EL (cell line): ENCODE measurements at places on chromosomes 12 and 14.

GRCh38 chr12:100279607-100280244 lies 12.7 kb downstream of the SCYL2 start:
- DNase-seq = peak; percentile 23

DNA sequence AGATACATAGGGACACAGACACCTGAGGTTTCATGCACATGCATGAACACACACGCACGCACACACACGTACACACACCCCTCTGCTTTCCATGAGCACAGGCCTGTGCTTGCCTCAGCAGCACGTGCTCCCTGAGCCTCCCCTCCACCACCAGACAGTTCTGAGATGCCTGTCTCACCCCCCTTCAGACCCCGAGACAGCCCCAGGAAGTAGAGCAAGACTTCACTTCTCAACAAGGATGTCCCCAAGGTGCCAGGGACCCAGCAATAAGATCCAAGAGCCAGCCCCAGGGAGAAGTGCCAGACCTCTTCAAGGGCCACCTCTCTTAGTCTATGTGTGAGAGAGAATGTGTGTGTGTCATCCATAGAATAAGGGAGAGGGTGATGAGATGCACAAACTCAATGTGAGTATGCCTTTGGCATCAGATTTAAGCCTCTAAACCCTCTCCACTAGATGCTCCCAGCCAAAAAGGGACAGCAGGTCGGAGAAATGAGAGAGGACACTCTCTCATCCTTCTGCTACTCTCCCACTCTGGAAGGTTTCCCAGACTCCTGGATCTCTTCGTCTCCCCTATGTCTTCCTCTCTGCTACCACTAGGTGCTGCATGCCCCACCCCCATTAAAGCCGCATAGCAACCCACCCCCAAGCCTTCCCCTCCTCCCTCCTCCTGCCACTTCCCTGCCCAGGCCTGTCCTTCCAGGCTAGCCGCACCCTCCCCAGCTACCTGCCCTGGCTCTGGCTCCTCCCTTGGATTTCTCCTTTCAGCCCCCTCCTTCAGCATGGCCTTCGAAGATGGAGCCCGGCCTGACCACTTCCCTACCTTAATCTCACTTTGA lies 7.7 kb downstream of the RARG start:
- DNase-seq = no peak

GRCh38 chr12:124699909-124700308 lies 132.5 kb upstream of the NCOR2 start:
- DNase-seq = no peak

DNA sequence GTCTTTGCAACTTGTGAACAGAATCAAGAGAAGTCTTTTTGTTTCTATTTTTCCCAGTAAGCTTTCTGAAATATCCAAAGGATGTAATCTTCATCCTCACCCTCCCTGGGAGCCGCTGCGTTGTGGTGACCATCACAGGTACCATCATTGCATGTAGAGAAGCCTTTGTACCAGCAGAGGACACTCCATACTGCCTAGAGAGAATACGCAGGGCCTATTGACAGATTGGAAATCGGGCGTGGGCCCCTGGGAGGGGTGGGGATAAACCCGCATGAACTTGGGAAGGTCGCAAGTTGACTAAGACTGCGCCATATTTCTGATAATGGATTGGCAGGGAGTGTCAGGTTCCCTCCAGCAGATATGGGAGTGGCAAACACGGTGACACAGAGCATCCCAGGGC lies 12.7 kb downstream of the KRT1 start:
- no peak for DNase-seq

DNA sequence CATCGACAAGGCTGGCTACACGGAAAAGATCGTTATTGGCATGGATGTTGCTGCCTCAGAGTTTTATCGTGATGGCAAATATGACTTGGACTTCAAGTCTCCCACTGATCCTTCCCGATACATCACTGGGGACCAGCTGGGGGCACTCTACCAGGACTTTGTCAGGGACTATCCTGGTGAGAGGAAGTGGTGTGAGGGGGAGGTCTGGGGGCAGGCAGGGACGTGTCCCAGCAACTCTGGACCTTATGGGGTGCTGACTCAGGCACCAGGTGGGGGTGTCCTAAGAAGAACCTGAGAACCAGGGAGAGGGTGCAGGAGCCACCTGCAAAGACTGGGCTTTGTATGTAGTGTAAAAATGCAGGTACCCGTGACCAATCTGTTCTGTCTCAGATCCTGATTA lies 5.2 kb downstream of the ENO2 start:
- no peak for DNase-seq
